NCI-H2171 treated with DMSO at 0.1 percent for 48 hours (cell line): ENCODE measurements at places on chromosomes 2 and 18.
A peak's percentile ranks its signal among the peaks of the same experiment; 100 is the strongest.

- no peak for DNase-seq
These were observed 1186.8 kb upstream of the CELF4 start for GRCh38 chr18:38752430-38752829.

- DNase-seq: no peak
These were observed 231.1 kb upstream of the AGAP1 start for GRCh38 chr2:235262750-235263149.

- DNase-seq: no peak
These were observed 218.7 kb upstream of the SH3BP4 start for GRCh38 chr2:234733093-234733489.

- peak; percentile 38 for DNase-seq
These were observed 93.9 kb downstream of the FARSB start for GRCh38 chr2:222561817-222562645.

GRCh38 chr2:20568501-20569463, 82.1 kb downstream of the HS1BP3 start:
- no peak for DNase-seq

DNA sequence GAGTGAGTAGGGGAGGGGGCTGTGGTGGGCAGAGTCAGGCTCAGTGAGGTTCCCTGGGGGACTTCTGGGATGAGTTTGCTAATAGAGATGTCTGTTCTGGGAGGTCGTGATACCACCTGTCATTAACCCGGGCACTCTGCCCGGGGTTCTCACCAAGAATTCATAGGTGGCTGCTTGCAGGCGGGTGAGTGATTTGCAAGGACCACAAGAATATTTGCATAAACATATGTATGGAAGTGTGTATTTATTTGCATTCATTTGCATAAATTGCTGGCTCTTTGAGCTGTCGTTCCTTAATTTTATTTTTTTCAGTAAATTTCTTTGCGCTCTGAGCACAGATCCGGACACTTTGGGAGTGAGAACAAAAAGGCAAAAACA, 260.0 kb downstream of the ATAD2B start:
- peak; percentile 70 for DNase-seq

- DNase-seq: no peak
These were observed 45.5 kb downstream of the KCTD1 start for GRCh38 chr18:26502823-26503222.

DNA sequence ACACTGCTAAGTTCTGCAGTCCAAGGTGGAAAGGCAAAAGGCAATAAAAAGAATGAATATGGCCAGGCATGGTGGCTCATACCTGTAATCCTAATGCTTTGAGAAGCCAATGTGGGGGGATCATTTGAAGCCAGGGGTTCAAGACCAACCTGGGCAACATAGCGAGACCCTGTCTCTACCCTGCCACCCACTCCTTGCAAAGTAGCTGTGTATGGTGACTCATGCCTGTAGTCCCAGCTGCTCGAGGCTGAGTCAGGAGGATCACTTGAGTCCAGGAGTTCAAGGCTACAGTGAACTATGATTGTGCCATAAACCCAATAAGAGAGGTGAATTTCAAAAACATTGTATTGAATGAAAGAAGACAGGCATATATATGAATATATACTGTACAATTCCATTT, 2.4 kb downstream of the MYL12B start:
- no peak for DNase-seq

DNA sequence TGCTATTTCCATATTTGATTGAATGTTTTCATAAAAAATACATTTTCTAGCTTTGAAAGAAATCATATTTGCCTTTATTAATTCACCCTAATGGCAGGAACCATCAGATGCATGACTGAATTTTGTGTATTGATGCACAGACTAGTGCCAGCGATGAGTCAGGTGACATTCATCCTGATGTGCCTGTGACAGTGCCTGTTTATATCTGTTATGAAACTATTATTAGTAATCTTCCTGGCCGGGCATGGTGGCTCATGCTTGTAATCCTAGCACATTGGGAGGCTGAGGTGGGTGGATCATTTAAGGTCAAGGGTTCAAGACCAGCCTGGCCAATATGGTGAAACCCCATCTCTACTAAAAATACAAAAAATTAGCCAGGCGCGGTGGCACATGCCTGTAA, 170.0 kb downstream of the TSN start:
- DNase-seq: no peak

GRCh38 chr2:191783416-191783815, 63.5 kb downstream of the CAVIN2 start:
- no peak for DNase-seq

DNA sequence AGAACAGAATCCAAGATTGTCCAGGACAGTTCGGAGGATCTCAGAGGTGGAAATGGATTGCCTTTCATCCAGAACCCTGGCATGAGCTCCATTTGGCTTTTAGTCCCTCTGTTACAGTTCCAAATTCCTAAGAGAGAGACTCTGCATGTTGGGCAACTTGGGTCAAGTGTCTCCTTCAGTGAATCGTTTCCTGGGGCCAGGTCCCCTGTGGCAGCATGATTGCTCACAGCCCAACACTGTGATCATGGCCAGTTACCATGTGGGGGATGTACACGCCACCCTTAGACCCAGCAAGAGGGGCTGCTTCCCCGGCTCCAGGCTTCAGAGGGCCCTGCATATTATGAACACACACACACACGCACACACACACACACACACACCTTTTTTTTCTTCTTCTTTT, 118.6 kb upstream of the GLI2 start:
- DNase-seq: no peak

DNA sequence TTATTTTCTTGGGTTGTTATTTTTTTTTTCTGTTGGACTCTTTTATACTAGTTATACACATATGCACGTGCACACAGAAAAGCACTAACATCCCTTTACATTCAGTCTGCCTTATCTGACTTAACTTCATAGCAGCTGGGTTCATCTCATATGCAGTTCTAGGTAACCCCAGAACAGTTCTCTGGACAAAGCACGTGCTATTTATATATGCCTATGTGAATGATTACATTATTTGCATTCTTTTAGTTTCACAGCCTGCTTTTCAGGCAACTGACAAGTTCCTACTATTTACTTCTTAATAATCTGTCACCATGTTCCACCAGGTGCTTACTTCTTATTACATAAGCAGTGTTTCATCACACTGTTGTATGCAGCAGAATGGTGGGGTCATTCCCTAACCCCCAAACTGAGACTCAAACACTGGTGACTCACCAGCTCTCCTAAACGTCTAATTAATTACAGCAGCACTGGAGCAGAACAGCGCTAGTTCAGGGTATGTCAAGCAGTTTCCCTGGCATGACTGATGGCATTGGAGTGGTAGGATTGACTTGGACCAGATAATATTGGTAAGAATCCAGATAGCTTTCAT, 372.8 kb downstream of the CLIP4 start:
- DNase-seq: no peak

DNA sequence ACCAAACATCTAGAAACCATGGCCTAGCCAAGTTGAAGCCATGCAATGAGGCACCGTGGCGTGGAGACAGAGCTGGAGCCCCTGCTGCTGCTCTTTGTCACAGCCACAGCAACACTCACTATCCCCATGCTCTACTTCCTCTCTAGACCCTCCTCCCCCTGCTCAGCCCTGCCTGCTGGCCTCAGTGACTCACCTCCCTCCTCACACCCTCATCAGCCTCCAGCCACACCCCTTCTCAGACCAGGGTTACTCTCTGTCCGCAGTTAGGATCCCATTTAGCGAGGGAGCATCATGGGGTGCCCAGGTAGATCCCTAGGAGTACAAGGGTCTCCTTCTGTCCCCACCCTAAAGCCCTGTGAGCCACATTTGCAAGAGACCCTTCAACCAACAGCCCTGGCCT, 25.4 kb upstream of the SOX11 start:
- DNase-seq: no peak

DNA sequence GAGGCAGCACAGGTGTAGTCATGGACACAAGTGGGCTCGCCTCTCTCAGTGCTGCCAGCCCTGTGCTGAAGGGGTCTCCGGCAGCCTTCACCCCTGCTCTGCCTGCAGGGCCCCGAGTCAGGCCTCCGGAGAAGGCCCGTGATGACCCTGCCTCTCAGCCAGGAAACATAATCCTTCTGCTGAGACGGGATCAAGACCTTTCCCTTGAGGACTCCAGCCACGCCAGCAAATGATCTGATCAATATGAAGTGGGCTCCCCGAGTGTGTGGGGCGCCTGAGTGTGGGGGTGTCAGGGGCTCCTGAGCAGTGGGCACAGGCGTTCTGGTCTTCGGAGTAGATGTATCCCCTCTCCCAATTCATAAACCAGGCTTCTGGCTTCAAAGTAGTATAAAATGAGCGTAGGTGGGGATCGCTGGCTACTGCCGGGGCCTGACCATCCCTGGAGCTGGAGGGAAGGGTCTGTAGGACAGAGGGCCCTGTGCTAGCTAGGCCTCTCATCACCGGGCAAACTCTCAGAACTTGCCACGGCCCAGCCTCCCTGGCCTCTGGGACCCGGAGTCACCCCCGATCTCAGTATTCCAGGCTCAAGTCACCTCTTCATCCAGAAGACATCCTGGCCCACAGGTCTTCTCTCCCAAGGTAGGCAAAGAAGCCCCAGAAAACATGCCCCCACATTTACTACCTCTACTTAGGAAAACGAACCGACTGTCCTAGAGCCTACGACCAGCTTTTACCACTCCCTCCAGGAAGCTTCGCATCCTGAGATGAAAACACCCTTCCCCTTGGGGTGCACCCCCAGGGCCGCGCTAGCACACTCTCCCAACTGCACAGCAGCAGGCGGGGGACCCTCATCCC, 33.6 kb downstream of the CRACDL start:
- DNase-seq: no peak

DNA sequence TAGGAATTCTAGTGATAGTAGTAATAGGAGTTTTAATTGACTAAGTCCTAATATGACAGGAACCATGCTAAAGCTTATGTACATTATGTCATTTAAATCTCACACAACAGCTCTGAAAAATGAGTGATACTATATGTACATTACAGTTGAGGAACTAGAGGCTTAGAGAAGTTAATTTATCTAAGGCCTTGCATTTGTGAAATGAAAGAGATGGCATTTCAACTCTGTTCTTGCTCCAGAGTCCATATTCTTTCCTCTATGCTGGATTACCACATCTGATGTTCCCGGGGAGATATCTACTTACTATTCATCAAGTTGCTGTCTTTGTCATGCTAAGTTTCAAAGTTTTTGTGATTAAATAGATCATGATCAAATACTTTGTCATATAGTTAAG, 5.7 kb downstream of the AGPS start:
- DNase-seq: no peak

DNA sequence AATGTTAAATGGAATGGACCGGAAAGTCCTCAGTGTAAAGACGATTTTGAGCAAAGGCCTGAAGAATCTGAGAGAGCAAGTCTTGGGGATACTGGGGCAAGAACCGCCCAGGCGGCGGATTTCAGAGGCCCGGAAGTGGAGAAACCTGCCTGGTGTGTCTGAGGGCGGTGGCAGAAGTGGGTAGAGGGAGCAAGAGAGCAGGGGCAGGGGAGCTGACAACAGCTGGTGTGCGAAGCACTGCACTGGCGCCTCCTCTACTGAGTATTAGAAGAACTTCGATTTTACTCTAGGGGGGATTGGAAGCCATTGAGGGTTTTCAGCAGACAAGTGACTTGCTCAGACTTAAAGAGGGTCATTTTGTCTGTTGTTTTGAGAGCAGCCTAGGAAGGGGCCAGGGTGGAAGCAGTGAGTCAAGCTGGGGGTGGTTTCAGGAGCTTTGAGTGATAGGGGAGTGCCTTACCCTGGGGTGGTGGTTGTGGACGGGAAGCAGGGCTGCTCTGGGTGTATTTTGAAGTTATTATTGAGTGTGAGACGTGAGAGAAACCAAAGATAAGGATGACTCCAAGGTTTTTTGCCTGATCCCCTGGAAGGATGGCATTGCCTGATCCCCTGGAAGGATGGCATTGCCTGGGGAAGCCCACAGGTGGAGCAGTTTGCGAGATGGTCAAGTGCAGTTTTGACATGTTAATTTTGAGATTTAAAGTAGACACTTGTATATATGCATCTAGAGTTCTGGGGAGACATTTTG, 52.5 kb downstream of the ZNF236 start:
- DNase-seq: no peak

DNA sequence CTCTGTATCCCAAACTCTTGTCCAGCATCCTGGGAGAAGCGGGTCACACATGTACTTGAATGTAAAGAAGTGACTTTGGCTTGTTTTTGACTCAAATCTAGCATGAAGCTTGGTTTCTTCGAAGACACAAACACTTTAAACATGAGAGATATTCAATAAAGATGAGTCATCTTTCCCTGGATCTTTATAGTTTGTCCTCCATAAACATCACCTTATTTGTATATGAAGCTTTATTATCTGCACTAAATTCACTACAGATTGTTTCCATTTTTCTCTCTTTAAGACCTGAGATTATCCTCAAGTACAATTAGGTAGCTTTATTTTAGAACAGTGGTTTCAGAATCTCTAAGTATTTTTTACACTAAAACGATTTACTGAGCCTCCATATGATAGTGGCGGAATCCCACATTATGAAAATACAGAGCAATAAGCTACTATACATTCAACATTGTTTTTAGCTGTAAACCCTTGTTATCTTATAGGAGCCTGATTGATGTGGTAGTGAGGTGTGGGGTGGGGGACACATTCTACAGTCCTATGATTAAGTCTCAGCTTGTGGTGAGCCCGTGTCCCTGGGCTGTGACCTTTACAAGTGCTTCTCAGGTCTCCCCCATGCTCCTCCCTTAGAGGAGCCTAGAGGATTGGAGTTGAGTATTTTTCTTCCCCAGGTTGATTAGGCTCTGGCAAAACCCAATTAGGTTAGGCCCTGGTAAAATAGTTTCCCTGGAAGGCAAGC, 79.6 kb upstream of the RAPGEF4 start:
- DNase-seq: no peak

DNA sequence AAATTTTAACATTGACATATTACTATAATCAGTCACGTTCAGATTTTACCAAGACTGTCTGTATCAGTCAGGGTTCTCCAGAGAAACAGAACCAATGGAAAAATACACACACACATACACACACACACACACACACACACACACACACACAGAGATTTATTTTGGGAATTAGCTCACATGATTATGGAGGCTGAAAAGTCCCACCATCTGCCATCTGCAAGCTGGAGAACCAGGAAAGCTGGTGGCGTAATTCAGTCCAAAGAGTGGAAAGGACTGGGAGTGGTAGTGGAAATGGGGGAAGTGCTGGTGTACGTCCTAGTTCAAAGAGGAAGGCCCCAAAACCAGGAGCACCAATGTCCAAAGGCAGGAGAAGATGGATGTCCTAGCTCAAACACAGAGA, 166.4 kb downstream of the AKAIN1 start:
- peak; percentile 21 for DNase-seq

DNA sequence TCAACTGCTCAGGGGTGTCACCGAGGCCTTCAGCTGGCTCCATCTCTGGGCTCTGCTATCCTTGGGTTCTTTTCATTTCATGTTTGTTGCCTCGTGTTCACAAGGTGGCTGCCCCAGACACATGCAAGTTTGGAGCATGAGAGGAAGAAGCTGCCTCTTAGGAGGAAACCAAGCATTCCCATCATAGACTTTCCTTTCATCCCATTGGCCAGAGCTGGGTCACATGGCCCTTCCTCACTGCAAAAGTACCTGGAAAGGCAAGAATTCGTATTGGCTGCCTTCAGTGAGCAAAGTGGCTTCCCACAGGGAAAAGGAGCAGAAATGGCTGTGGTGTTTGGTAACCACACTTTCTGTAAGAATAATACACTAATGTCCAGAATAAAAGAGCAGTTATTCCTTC, 155.7 kb upstream of the RAB12 start:
- DNase-seq: no peak
